ENCODE measurements at places on chromosomes 16 and 17.

GRCh38 chr17:56661906-56662305, 68.4 kb downstream of the NOG start:
- no peak for DNase-seq

- no peak for DNase-seq
Observed at GRCh38 chr16:25198021-25198420, 18.7 kb upstream of the AQP8 start.

DNA sequence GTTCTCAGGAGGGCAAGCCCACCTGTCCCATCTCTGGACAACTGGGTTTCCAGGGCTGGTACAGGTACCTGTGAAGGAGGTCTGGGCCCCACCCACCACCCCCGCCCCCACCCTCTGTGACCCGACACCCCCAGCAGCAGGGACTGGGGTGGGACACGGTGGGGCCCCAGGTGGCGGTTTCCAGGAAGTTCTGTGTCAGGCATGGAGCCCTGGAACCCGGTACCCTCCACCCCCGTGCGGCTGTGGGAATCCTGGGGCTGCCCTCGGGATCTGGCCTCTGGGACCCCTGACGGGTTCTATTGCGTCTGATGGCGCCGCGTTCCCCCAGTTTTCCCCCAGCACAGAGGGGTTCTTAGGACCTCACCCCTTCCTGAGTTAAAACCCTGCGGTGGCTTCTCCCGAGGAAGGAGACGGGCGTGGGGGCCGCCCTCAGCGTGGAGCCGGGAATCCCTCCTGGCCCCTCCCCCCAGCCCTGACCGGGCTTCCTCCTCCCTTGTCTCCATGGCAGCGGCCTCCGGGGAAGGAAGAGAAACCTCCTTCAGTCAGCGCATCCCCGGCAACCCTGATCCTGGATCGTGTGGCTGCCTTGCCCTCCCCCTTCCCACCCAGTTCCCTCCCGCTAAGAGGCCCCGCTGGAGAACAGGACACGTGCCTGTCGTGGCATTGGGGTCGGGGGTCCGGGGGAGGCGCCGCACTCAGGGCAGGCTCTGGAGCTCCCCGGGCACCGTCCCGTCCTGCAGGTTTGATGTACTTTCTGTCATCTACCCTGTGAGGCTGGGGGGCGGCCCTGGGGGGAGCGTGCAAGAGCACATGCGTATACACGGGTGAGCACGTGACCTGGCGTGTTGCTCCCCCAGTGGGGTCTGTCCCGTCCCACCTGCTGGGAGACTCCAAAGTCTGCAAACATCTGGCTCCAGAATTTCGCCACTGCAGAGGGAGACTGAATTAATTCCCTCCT, 30.3 kb downstream of the CACNA1H start:
- no peak for DNase-seq

DNA sequence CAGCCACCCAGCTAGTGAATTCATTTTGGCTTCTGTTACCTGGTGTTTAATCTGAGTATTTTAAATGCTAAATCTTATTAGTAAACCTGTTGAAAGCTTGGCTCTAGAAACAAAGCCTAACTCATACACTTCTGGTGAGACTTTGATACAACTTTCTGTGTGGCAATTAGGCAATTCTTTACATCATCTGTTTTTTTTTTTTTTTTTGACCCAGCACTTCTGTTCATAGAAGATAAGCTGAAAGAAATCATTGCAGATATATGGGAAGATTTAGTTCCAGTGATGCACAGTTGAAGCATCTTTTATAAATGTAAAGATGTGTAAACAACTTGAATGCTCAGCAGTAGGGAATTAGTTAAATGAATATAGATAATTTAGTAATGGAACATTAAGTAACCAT, 21.7 kb upstream of the ABCC11 start:
- no peak for DNase-seq

GRCh38 chr16:10923146-10923649, 19.1 kb downstream of the DEXI start:
- DNase-seq, result no peak

- DNase-seq, result no peak
Observed at GRCh38 chr17:38511150-38512108, 83.2 kb downstream of the ARHGAP23 start.

- no peak for DNase-seq
Observed at GRCh38 chr17:77359236-77359635, 218.5 kb downstream of the SEC14L1 start.

DNA sequence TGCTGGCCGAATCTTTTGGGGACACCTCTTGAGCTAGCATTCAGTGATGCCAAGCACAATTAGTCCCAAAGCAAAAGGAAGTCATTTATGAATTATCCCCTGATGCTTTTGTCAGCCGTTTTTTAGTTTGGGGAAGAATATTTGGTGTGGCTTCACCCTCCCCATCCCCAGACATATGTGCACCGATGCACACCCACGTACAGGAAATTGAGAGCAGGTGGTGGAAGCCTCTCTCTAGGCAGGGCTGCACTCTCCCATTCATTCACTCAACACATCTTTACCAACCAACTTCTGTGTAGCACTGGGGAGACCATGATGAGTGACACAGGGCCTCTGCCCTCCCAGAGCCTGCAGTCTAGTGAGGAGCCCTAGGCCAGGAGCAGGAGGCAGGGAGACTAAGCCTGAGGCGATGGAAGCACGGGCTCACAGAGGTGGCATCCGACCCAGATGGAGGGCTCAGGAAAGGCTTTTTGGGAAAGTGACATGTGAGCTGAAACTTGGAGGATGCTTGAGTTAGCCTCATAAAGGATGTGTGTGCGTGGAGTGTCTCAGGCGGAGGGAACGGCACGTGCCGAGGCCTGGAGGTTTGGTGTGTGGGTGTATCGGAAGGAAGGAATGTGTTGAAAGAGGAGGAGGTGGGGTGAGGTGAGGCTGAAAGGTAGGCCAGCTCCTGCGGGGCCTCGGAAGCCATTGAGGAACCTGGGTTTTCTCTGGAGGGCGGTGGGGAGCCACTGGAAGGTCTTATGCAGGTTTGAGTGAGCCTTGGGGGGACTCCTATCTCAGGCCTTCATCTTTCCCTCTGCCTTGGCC, 43.8 kb downstream of the PSME3IP1 start:
- no peak for DNase-seq

Measured in vagina (tissue), 2 donors.